Sciatic nerve (tissue), 2 donors: ENCODE measurements at places on chromosomes 12 and 14. TPM values are rescaled to one million over a fixed set of nuclear protein-coding genes. Genes with fewer than 3 reads are reported as not detected.

PLXNC1 gene
- 22.8 TPM for total RNA-seq

DHRS1 gene
- 27.7 TPM for total RNA-seq

TMCC3 gene
- total RNA-seq, result 24.9 TPM

NEDD8 gene
- 132 TPM for total RNA-seq

SERPINA10 gene
- total RNA-seq, result not detected

DNA sequence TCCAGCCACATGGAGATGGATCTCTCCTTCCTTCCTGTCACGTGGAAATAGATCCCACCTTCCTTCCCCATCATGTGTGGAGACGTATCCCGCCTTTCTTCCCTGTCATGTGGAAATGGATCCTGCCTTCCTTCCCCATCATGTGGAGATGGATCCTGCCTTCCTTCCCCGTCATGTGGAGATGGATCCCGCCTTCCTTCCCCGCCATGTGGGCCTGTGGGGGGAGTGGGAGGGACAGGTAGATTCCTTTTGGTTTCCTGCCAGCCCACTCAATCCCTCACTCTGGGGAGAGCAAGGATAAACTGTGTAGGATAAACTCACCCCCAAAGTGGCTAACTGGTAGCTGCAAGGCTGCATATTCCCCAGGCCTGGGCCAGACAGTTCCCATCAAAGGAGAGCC is 31.7 kb upstream of the TDRD9 start:
- DNase-seq, result no peak

- DNase-seq, result peak; percentile 45
Measured at GRCh38 chr14:100615736-100616695, 28.8 kb upstream of the BEGAIN start.

- DNase-seq, result no peak
Measured at GRCh38 chr14:50821510-50822464, 9.2 kb downstream of the NIN start.
